ENCODE measurements at places on chromosomes 2 and 18.

- DNase-seq, result no peak
Observed at GRCh38 chr18:75057169-75057960, 151.6 kb downstream of the PTGR3 start.

- DNase-seq, result peak; percentile 66
Observed at GRCh38 chr18:55236150-55236931, 277.1 kb upstream of the CCDC68 start.

DNA sequence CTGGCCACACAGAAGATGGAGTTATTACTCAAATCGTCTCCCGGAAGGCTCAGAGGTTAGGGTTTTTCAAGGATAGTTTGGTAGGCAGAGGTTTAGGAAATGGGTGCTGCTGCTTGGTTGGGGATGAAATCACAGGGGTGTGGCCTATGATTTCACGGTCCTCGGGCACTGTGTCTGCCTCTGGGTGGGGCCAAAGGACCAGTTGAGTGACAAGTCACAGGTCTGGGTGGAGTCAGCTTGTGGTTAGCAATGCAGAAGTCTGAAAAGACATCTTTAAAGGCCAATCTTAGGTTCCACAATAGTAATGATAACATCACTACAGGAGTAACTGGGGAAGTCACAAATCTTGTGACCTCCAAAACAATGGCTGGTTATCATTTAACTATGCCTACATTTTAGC is 387.8 kb downstream of the ZNF521 start:
- DNase-seq, result no peak

GRCh38 chr2:124246170-124246569 is 221.1 kb downstream of the CNTNAP5 start:
- DNase-seq, result no peak

- peak; percentile 92 for DNase-seq
Observed at GRCh38 chr2:177783835-177784744, 288.5 kb downstream of the PDE11A start.

- DNase-seq, result peak; percentile 72
Observed at GRCh38 chr2:27191070-27191829, 20.6 kb upstream of the ATRAID start.

- DNase-seq, result no peak
Observed at GRCh38 chr18:9734189-9734588, 26.1 kb downstream of the RAB31 start.

- DNase-seq, result no peak
Observed at GRCh38 chr2:54237428-54237827, 18.6 kb downstream of the TSPYL6 start.

DNA sequence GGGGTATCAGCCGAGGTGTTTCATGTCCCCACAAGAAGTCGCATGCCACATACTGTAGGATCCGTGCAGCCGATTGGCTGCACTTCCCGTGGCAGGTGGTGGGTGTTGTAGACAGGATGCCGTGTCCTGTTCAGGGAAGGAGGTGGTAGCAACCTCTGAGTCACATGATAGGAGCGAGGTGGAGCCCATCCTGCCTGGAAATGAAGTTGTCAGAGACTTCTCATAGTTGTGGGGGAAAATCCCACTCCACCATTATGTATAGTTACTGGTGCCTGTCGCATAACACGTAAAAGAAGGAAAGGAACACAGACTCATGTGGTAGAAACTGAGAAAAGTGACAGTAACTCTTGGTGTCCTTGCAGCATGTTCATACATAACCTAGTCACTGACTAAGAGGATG is 91.4 kb upstream of the IL1R2 start:
- DNase-seq, result no peak

- no peak for DNase-seq
Observed at GRCh38 chr2:239187464-239188253, 213.2 kb downstream of the HDAC4 start.

DNA sequence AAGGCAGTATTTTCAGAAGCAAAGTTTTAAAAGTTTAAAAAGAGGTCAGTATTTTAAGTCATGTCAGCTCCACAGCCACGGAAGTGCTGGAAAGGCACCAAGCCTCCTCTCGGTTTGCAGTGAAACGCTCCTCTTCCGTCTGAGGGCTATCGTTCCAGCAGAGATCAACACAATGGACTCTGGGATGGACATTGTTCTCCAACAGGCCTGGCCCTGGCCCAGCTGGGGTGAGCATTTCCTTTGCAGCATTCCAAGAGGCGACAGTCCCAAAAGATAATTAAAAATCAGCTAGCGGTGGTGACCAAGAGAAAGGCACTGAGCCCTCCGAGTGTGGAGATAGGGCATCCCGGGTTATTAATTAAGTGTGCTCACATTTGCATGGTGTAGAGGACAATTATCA is 95.9 kb upstream of the LCLAT1 start:
- DNase-seq, result no peak

DNA sequence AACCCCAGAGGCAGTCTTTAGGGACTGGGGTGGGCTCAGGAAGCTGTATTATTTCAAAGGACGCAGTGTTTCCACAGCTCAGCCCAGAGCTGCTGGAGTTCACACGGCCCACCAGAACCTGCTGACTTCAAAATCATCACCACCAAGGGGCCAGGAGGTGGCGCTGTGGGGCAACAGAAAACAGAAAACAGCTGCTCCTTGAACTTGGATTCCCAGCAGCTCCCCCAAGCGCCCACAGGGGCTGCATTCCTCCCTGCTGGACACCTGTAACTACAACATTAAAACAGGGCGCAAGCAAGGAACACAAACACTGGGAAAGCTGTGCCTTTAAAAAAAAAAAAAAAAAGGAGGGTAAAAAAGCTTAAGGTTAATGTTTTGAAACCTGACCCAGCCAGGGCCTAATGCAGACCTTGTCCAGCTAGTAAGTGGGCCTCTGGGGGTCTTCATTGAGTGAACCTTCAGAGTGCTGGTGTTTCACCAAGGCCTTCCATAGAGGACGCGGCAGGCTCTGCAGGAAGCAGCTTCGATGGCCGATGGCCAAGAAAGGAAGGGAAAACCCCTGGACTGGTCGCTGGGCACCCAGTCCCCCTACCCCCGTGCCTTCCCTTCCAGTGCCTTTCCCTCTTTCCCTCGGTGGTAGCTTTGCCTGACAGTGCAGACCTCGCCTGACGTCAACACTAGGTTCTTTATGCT is 25.9 kb downstream of the MLPH start:
- peak; percentile 82 for DNase-seq

- no peak for DNase-seq
Observed at GRCh38 chr2:63871864-63872263, 30.2 kb downstream of the UGP2 start.

- peak; percentile 48 for DNase-seq
Observed at GRCh38 chr18:77147418-77147852, 14.9 kb upstream of the MBP start.

- no peak for DNase-seq
Observed at GRCh38 chr2:159904127-159904958, 106.3 kb upstream of the CD302 start.

GRCh38 chr2:117714745-117715417 is 99.6 kb upstream of the DDX18 start:
- no peak for DNase-seq

- no peak for DNase-seq
Observed at GRCh38 chr2:232892221-232892620, 22.2 kb downstream of the SNORC start.

DNA sequence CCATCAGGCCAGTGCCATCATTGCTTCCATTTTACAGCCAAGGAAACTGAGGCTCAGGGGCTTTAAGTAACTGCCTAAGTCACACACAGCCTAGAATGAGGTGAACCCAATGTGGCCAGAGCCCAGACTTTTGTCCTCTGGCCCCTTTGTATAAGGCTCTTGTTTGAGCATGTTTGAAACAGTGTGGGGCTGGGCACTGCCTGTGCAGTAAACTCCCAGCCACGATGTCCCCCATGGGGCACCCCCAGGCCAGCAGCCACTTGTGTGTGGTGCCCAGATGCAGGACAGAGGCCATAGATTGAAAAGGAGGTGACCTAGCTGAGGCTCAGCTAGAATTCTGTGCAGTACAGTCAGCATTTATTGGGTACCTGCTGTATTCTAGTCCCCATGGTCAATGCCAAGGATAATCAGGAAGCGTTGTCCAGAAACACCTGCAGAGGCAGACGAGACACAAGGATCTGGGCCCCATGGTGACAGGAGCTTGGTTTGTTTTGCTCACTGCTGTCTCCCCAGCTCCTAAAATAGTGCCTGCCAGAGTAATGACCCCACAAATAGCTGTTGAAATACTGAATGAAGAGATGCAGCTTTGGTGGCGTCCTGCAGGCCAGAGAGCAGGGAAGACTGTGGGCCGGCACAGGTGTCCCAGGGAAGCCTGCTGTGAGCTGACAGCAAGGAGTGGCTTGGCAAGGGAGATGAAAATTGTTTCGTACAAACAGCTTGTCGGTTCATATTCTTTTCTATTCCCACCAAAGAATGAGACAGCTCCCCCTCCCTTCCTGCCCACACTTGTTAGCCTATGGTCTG is 160.7 kb downstream of the LDLRAD4 start:
- no peak for DNase-seq

DNA sequence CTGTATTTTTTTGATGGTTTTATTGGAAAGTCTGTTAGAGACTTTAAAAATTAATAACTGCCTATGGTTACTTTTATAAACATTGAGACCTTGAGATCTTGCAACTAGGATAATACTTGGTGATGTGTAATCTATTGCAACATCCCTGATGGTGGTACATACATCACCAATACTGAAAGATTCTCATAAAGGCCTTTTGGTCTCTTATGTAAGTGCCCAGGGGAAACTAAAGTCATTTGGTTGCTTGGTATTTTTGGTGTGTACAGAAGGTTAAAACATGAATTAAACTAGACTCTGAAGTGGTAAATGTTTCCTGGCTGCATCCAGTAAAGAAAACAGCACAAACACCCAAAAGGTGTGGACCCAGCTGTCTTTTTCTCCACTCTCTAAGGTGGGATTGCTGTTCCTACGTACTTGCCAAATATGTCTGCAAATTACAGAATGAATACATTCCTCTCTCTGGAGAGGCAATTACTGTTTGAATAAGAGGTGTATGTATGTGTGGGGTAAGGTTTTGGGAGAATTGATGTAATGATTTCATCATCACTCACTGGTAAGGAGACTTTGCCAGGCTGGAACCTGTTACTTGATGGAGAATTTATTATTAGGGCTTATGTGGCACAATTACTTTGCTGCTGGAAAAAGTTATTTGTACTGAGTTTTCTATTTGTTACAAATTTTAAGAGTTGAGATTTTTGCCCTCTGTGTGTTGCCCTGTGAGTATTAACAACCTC is 3.6 kb downstream of the B3GNT2 start:
- peak; percentile 60 for DNase-seq

- peak; percentile 76 for DNase-seq
Observed at GRCh38 chr18:12679183-12679786, 21.4 kb upstream of the SPIRE1 start.

DNA sequence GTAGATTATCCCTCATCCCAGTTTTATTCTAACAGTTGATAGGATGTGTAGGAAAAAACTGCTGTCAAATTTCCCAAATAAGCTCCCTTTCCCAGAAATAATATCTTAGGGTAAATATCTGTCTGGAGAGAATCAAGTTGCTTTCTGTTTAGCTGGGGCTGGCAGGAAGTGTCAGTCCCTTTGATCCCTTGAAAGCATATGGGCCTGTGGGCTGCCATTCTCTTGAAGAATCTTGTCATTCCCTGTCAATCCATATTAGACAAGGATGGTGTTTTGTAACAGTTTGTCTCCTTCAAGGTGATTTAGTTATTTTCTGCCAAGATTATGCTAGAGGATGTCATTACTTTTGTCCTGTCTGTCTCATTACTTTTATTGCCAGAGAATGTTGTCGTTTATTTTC is 37.1 kb upstream of the UBE2E3 start:
- no peak for DNase-seq

GRCh38 chr18:5524660-5525059 is 19.1 kb downstream of the EPB41L3 start:
- no peak for DNase-seq

DNA sequence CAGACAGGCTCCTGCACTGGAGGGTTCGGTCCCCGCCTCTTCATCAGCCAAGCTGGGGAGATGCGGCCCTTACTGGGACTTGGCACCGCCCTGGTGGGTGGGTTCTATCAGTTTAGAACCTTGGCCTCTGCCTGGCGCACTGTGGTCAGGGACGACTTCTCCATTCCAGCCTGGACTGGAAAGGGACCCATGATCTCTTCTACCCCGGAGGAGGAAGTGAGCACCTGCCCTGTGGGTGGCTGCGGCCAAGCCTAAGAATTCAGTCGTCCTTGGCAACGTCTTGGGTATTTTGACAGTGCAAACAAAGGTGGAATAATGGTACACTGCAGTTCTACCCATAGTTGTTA is 106.9 kb upstream of the CD302 start:
- DNase-seq, result no peak

- peak; percentile 8 for DNase-seq
Observed at GRCh38 chr2:241804326-241805229, 4.4 kb upstream of the NEU4 start.

DNA sequence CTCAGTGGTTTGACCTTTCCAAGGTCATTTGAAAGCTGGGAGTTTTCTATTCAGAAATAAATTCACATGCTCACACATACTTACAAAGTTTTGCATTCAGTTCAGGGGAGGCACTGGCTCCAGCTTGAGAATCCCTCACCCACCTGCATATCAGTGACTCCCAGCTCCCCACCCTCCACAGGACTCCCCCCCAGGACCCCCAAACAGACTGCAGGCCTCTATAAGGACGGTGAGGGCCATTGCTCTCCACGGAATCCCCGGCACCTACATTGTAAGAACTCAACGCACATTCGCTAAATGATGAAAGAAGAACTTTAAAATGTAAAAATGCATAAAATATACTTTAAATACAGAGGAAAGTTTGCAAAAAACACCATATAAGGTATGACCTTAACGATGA is 97.2 kb upstream of the TEX51 start:
- no peak for DNase-seq

DNA sequence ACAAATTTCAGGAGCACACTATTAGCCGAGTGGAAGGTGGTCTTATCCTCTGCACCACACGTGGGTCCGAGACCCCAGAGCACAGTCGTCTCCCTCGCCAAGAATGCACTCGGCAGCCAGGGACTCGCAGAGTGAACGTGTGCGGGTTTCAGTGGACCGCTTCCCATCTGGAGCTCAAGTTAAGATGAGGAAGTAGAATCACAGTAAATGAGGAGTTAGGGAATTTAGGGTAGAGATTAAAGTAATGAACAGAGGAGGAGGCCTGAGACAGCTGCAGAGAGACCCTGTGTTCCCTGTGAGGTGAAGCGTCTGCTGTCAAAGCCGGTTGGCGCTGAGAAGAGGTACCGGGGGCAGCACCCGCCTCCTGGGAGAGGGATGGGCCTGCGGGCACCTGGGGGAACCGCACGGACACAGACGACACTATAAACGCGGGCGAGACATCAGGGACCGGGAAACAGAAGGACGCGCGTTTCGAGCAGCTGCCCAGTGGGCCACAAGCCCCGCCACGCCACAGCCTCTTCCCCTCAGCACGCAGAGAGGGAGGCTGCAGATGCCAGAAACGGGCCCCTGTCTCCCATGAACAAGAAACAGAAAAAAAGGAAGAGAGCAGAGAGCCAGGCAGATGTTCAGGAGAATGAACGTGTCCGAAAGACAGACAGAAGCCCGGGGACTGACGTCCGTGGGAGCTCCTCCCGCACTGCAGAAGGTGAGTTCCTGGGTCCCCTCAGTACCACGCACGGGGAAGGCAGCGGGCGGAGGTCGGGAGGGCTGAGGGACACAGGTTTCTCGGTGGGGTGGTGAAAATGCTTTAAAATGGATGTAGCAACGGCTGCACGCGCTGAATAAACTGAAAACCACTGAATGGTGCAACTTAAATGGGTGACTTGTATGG is 5.4 kb upstream of the KCNG2 start:
- DNase-seq, result no peak

All from AG10803 (cell line).